ENCODE measurements at places on chromosomes 2 and 18.

- no peak for DNase-seq
Measured at GRCh38 chr18:9053814-9054213, 48.7 kb upstream of the NDUFV2 start.

DNA sequence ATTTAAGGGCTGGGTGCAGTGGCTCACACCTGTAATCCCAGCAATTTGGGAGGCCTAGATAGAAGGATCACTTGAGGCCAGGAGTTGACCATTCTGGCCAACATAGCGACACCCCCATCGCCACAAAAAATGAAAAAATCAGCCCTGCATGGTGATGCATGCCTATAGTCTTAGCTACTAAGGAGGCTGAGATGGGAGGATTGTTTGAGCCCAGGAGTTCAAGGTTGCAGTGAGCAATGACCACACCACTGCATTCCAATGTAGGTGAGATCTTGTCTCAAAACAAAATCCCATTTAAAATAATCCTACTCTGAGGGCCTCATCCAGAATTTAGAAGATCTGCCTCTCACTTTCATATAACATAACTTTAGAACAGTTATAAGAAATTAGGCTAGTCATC, 2.7 kb upstream of the SERTAD2 start:
- no peak for DNase-seq

DNA sequence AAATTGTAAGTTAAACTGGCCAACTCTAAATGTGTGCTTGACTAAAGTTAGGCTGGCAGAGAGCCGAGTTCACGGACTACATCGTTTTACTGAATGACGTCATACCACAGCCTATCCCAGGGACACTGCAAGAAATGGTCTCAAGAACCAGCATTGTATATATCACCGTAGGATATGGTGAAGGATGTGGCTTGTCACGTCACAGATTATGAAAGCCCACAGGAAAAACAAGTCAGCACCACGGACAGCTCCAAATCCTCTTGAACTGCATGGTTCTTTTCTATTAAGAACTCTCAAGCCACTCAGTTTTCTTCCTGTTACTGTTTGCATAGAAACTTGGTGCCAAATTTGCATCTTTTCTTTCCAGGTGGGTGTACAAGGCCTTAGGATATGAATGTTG, 85.1 kb upstream of the ACAA2 start:
- peak; percentile 87 for DNase-seq

DNA sequence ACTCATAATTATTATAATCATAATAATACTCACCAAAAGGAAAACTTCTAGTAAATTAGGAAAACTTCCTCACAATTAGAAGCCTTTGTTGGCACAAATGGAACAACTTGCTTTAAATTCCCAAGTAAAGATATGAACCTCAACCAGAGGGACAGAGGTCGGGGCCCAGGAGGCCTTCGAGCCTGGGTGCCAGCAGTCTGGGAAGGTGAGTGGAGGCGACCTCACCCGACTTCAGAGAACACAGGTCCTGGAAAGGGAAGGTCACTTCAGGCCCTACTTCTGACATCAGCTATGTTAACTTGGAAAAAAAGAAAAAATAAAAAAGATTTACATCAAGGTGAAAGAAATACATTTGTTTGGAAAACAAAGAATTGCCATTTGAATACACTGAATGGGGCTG, 350.0 kb upstream of the MYT1L start:
- DNase-seq: no peak

DNA sequence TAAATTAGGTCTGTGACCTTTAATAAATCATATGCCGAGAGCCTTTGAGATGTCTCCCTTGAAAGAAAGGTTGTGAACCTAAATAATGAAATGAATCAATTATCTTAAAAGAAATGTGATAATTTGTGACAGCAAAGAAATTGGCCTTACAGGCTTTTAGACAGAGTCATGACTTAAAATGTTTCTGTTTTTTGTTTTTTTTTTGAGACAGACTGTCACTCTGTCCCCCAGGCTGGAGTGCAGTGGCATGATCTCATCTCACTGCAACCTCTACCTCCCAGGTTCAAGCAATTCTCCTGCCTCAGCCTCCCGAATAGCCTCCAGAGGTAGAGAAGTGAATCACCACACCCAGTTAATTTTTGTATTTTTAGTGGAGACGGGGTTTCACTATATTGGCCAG, 898.0 kb downstream of the CNTNAP5 start:
- DNase-seq: no peak

DNA sequence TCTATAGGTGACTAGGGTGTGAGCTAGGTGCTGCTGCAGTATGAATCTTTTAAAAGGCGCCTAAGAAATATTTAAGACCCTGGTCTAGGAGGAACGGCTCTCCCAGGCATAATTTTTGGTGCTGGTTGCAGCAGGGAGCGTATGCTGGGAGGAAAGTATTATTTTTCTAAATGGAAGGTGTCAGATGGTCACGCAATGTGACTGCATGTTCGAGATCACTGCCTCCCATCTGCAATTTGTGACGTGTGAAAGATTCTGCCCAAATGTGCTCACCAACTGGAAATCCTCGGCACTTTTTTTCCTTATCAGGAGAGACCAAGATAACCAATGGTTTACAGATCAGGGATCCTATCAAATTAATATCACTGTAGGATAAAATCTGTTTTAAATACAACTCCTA, 95.6 kb upstream of the KLHL14 start:
- no peak for DNase-seq

DNA sequence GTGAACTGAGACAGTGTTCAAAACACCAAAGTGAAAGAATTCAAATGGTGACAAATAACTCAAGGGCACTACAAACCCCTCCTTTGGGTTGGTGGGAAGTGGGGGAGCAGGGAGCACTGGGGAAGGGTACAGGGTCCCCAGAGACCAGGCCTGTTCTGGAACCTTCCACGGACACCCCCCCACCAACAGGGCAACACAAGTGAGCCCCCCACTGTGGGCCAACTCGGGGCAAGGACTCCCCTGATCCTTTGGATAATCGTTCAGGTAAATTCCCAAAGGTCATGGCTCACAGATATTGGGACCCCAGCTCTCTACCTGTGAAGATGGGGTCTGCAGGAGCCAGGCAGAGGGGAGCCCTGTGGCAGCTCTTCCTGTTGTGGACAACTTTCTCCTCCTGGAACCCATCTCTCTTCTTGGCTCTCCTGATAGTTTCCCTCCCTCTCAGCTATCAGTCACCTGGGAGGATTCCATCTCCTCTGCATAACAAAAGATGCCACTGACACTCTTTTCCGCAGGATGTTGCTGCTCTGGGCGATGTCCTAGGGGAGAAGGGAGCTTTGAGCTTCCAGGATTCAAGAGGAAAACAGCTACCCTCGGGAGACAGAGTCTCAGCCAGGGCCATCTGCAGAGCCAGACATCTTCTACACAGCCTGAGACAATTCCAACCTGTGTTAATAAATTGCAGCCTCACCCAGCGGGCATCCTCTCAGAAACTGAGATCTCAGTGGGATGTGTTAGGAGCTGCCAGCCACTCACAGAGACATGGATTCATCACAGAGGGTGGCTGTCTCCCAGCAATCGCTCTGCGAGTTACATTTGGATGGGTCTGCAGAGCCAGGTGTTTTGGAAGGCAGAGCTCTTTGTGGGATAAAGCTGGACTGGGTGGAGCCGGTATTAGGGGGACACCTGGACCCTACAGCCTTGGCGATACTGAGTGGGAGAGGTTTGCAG, 35.4 kb downstream of the MBP start:
- DNase-seq: no peak
